ENCODE measurements at places on chromosomes 6 and 20.

DNA sequence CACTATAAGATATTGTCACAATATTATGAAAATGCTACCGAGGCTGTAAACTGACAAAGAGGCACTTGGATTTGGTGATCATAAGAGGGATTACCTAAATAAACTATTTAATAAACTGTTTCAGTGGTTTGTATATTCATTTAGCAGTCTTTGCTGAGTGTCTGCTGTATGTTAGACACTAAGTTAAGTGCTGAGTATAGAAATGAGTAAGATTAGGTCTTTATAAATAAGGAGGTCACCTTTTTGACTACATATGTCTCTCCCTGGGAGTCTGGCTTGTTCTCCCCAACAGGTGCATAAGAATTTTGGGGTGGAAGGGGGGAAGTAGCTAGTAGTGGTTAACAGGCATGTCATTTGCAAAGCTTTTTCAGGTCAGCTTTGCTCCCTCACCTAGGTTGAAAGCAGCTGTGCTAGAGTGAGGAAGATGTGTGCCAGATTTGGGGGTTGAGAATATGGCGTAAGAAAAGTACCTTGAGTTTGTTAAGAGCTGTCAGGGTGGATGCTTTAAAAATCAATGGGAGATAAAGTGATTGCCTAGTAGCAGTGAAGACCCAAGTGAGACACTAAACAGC, 246.3 kb downstream of the ZFAND3 start:
- no peak for DNase-seq

DNA sequence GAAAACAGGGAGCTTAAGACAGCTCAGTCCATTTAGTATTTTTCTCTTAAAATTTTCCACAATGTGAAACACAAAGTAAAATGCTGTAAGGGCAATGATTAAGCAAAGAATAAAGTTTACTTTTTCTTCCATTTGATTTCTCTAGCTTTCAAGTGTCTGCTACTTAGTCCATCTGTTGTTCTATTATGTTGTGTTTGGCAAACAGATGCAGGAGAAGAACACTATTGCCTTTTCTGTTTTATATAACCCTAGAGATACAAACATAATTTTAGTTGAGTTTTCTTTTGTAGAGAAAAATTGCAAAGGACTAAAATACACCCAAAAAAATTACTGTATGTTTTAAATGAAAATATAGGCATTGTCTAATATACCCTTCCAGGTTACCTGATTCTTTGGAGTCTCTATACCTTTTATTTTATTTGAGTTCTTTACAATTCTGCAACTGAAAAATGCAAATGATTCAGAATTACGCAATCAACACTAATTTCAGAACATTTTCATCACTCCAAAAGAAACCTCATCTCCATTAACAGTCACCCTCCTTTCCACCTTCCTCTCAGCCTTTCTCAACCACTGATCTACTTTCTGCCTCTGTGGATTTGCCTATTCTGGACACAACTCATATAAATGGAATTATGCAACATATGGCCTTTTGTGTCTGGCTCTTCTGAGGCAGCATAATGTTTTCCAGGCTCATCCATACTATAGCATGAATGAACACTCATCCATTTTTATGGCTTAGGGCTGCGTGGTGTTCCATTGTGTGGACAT, 96.9 kb downstream of the MKKS start:
- DNase-seq = no peak

DNA sequence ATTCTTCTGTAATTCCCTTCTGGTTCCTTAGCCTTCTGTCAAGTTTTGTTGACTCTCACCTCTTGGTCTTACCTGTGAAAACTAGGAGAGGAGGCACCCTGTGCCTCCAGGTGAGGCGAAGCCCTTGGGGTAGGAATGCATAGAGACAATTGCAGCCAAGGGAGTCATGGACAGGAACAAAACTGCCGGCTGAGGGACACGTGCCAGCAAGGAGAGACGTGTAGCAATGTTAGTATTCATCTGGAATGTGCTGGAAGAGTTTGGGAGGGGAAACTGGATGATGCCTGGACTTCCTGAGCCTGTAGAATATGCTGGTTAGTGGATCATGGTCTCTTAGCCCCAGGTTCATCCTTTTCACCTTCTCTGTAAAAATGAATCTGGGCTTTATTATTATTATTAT, 3.9 kb upstream of the TIAM2 start:
- no peak for DNase-seq

DNA sequence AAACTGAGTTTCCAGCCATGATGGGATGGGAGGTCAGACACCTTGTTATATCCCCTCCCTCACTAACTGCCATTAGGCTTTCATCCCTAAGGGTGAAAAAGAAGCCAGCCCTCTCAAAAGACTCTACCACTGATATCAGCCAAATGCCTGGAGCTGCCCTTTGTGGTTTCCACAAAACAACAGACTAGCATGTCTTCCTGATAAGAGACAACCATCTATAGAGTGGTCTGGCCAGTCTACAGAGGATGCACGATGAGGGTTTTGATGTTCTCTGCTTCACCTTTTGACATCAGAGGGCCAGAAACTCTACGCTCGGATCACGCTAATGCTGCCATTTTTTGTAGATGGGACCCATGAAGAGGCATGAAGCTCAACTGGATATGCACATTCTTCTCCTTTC, 61.7 kb upstream of the ARHGAP18 start:
- DNase-seq = no peak

DNA sequence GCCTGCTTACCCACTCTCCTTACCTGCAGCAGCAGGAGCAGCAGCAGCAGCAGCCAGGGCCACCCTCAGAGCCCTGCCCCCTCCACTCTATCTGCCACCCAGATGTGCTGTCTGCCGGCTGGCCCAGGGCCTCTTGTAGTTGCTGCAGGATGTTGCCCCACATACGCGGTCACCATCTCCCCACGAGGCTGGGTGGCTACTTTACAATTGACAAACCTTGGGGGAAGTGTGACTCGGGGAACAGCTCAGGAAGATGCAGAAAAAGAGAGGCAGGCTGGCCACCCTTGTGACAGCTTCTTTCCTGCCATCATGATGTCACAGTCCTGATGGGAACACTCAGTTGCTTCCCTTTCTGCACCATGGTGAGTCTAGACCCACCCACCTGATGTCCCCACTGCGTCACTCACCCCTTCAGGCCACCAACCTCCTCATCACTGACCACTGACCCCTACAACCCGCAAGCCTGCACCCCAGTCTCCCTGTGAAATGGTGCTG, 14.5 kb downstream of the TREM1 start:
- DNase-seq = no peak

DNA sequence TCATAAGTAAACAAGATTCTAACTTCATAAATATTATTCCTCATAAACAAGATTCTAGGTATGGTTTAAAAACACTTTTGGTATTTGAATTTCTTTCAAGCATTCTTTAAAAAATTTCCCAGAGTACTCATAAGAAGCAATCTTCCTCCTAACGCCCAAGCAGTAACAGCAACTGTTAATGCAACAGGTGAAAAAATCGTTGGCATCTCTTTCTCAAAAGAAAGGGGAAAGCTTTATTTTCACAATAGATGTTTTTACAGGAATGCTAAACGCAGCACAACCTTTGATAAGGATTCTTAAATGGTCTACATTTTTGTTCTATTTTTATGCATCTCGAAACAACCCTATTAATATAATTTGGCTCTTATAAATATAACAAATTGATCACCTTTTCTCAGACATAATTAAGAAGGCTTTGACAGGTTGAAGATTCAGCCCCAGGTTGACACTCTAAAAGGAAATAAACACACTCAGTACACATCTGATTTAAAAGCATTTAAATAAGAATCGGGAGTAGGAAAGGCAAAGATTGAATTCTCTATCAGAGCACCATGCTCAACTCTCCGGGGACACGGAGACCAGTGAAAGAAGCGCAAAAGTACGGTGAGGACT, 634 bp downstream of the AHI1 start:
- no peak for DNase-seq

DNA sequence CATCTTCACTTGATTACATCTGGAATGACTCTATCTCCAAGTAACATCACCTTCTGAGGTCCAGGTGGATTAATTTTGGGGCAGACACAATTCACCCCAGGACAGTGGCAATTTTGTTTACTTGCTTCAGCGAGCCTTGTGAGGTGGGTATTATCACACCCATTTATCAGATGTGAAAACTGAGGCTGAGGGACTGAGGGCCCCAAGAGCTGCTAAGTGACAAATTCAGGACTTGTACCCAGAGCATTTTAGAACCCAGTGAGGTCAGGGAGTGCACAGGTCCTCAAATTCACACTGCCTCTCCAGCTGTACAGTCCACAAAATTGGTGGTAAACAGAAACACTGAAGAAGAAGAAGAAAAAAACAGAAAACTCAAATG, 125.2 kb upstream of the PMEPA1 start:
- DNase-seq = no peak

DNA sequence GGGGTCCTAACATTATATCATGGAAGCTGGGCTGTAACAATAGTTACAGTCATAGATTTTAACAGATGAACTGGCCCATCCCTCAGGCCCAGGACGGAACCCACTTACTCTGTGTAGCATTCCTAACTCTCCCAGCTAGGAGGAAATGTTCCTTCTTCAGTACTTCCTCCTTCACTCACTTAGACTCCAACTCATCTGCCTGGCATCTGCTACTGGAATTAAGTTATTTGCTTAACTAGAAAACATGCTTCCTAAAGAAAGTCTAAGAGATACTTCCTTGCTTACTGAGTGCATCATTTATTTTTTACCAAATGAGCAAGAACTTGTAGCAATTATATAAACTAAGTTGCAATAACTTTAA, 20.5 kb downstream of the GCLC start:
- no peak for DNase-seq

DNA sequence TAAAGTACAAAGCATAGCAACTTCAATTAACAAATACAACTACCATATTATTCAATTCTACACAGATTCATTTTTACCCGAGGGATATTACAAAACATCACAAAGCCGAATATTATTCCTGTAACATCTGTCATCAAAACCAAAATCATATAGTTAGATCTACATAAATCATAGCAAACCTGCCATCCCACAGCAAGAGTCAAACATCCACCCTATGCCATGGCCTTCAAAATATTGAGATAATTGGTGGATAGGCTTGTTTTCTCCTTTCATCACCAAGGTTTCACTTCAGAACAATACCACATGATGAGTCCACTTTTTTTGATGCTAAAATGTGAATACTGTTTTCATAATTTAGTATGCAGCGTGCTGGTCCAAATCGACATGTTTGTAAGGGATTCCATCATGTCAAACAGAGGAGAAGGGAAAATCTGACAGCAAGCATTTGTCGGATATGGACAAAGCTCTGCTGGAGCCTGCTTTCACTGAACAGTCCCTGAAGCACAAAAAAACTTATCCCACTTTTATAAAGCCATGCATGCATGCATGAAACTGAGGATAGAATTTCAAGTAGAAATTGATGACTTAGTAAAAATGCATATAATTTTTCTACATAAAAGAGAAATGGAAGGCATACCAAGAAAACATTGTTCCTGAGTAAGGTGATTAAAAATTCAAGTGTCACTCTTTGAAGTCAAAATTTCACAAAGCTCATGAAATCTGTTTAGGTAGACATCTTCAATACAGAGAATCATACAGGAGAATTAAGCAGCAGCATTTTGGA, 494.1 kb downstream of the HACE1 start:
- no peak for DNase-seq

All from stimulated activated CD4-positive, alpha-beta T cell treated with anti-CD3 and anti-CD28 coated beads, Interleukin-4, amount 100 ng/mL, for 24 hours (primary cell).